ENCODE measurements at places on chromosomes 16 and 17.

- no peak for DNase-seq
These were observed 9.5 kb downstream of the MRPL27 start for GRCh38 chr17:50363217-50364060.

GRCh38 chr16:84700446-84701300, 873 bp downstream of the USP10 start:
- DNase-seq: peak; percentile 68

GRCh38 chr16:11624636-11625607, 38.2 kb upstream of the LITAF start:
- peak; percentile 88 for DNase-seq

DNA sequence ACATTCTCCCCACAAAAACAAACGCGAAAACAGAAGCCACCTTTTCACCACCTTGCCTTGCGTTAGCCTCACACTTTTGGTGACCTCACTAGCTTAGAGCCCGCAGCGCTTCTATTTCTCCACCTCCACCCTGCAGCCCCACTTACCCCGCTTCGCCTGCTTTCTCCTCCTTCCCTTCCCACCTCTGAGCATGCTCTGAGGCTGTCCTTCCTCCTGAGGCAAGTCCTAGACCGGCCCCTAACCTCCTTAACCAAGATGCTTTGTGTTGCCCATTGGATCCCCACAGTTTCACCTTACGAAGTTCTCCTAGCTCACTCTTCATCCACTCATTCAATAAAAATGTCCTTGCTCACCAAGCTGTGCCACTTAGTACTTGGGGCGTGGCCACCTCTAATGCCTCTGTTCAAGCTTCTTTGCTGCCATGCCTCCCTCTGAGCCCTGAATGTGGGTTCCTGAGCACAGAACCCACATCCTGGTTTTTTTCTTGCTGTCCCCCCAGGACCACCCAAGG, 1.3 kb downstream of the GNGT2 start:
- DNase-seq: no peak

DNA sequence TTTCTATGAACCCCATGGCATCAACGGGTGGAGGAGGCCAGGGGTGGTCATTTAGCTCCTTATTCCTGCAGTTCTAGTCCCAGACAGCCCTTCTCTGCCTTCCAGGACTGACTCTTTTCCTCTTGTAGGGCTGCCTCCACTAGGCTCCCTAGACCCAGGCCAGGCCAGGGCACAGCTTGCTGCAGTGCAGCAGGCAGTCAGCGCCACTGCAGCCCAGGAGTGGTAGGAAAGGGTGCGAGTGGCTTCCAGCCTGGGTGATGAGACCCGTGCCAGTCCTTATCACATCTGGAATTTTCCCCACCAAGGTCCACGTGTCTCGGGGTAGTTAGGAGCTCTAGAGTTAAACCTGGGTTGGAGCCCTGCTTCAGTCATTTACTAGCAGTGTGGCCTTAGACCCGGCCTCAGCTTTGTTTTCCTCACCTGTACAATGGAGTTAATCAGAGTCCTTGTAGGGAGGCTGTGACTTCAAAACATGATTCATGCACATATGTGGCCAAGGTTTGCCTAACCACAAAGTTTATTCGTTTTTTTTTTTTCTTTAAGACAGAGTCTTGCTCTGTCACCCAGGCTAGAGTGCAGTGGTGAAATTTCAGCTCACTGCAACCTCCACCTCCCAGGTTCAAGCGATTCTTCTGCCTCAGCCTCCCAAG, 4.7 kb downstream of the SLC5A11 start:
- no peak for DNase-seq

DNA sequence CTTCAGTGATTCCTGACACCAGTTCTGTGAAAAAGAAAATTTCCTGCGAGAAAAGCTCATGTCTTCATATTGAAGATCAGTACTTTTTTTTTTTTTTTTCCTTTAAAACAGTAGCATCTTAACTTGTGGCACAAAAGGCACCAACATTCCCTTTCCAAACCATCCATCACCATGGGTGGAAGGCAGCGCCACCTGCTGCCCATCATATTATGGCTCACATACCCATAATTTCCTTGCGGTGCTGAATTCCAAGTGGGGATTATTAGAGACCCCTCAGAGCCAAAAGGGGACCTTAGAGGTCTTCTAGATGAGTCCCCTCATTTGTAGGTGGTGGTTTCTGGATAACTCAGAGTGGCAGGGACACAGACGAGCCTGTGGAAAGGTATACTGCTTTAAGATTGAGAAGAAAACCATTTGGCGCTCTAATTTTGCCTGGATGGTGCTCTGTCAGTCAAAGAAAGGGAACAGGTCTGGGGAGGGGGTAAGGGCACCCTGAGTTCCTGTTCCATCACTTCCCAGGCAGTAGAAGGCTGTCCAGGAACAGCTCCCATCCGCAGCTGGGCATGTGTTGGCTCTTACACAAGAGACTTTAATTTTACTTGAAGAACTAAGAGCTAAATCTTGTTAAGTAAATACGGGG, 7.9 kb upstream of the SOST start:
- peak; percentile 53 for DNase-seq

DNA sequence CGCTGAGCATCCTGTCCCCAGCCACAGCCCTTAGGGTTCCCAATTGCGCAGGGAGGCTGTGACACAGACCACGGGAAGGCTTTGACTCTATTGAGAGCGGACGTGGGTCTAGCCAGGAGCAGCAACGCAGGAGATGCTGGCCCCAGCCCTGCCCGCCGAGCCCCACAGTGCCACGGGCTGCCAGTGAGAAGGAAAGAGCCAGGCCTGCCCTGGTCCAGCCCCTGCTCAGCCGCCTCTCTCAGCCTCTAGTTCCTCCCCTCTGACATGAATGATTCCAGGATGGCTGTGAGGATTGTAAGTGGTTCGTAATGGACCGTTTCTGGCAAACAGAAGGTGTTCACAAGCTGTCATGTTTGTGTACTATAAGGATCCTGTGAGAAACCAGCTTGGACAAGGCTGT, 2.5 kb downstream of the BHLHA9 start:
- no peak for DNase-seq

- no peak for DNase-seq
These were observed at the start of gene C16orf90 for GRCh38 chr16:3495176-3495575. TSS of gene C16orf90 (minus strand) at chr16:3495489. CDS start at chr16:3495421, 68 bp downstream.

GRCh38 chr16:72657791-72658190, 390.1 kb downstream of the ZFHX3 start:
- DNase-seq: no peak

DNA sequence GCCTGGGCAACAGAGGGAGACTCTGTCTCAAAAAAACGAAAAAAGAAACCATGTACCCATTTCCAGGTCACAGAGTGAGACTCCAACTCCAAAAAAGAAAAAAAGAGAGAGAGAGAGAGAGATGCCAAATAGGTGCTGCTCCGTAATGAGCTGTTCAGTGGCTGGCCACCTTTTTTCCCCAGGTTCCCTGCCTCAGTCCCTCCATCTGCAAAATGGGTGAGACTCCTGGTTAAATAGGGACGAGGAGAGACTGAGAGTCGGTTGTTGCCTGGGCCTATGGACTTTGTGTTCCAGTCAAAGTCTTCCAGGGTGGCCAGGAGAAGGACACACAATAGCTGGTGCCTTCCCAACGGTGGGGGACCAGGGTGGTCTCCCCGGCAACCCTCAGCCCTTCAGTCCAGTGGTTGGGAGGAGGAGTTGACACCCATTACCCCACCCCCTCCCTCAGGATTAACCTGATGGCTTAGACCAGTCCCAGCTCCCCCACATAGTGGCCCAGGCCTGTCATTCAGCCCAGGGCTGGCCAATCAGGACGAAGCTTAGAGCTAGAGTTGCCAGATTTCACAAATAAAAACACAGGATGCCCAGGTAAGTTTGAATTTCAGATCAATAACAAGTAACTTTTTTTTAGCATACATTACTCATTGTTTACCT, 258.2 kb downstream of the PARN start:
- DNase-seq: no peak

DNA sequence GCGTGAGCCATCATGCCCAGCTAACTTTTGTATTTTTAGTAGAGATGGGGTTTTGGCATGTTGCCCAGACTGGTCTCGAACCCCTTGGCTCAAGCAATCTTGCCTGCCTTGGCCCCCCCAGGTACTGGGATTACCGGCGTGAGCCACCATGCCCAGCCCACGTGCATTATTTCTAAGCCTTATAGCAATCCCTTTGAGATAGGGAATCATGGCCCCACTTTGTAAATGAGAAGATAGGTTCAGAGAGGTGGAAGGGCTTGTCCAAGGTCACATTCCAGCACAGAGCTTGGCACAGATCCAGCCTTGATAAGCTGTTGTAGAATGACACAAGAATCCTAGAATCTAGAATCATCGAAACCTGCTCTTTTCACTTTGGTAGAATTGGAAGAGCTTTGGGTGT, 4.2 kb upstream of the PYCARD start:
- DNase-seq: peak; percentile 18

DNA sequence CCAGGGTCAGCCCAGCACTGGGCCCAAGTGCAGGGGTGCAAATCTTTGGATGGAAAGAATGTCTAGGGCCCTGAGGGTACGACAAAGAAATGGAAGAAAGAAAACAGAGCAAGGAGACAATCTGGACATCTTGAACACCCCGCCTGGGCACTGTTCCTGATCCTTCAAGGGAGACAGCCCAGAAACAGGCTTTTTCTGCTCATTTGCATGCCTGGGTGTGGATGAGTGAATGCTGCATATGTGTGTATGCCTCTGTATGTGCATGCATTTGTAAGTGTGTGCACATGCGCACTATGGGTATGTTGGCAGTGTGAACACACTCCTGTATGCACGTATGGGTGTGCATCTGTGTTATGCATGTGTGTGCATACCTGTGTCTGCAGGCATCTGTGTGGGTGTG, 79.2 kb downstream of the ZNF423 start:
- no peak for DNase-seq

- DNase-seq: no peak
These were observed 31.9 kb downstream of the PPL start for GRCh38 chr16:4904942-4905615.

Measured in OCI-M1 (cell line).